Activated T-cell treated with anti-CD3 and anti-CD28 coated beads for 24 hours (primary cell): ENCODE measurements at places on chromosomes 7 and 10.

DNA sequence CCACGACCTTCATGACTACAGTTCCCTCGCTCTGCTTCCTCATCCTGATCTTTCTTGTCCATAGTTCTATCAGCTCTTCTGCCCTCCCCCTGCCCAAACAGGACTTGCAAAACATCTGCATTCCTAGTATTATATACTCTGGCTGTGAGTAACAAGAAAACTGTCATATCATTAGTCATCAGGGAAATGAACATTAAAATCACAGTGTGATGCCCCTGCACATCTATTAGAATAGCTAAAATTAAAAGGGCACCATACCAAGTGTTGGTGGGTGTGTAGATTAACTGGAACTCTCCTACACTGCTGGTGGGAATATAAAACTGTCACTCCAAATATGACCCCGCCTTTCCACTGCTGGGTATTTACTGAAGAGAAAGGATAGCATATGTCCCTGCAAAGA, 141.8 kb downstream of the C7orf25 start:
- no peak for DNase-seq

DNA sequence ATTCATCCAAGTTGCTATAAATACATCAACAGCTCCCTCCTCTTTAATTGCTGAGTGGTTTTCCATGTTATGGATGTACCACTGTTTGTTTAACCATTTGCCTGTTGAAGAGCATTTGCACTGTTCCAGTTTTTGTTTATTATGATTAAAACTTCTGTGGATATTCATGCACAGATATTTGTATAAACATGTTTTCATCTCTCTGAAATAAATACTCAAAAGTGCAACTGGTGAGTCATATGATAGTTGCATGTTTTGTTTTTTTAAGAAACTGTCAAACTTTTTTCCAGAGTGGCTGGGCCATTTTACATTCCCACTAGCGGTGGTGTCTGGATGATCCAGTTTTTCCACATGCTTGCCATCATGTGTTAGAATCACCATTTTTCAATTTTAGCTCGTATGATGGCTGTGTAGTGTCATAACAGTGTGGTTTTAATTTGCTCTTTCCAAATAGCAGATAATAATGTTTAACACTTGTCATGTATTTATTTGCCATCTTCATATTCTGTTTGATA, 33.6 kb downstream of the MEOX2 start:
- no peak for DNase-seq

- DNase-seq = no peak
These were observed 536.0 kb upstream of the GALNT17 start for GRCh38 chr7:70595755-70596597.

GRCh38 chr10:77842652-77843212, 83.8 kb downstream of the DLG5 start:
- no peak for DNase-seq

GRCh38 chr10:69655124-69655867, 25.2 kb downstream of the FAM241B start:
- no peak for DNase-seq

DNA sequence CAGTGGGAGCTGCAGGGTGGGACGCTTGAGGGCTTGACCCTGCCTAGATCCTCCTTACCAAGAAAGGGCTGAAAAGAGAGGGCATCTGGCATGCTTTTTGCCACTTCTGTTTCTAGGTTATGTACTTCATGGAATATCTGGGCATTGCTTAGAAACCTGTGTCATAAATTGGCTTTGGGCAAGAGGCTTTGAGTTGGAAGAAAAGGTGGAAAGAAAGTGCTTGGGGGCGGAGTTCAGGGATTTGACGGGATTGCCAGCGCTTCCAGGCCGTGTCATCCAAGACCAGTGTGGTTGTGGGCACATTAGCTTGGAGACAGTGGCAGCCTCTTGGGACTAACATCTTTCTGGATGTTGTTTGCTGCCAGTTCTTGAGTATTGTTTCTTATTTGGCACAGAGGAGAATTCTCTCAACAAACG, 825 bp downstream of the ZNF862 start:
- no peak for DNase-seq

GRCh38 chr7:90458104-90458503, 11.3 kb upstream of the PTTG1IP2 start:
- DNase-seq = no peak

- DNase-seq = no peak
These were observed 138.7 kb upstream of the DGKB start for GRCh38 chr7:15041226-15041625.

DNA sequence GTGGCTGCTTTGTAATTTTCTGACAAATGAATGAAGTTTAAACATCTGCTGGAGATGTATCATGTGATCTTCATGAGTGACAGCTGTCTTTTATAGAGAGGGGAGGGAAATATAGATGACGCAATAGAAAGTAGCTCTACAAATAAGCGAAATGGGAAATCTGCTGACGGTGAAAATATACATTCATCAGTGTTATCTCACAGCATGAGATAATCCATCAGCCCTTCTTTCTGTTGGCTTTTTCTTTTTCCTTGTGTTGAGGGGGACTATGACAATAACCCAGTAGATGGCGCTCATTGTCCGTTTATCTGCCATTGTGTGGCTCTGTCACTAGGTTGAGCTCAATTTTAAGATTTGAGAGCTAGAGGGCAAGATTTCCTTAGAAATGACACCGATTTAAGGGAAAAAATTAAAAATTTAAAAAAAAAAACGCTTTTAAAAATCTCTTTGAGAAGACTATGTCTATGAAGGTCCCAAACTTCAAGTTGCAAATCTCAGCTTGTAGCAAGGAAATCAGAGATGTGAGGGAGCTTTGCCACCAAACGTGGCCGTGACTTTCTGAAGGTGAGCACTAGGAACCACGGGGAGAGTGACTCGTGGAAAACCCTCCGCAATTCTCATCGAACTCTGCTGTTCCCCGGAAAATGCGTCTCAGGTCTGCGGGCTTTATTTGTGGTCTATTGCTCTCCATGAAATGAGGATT, 114.6 kb upstream of the SFMBT2 start:
- peak; percentile 55 for DNase-seq

- DNase-seq = no peak
These were observed 30.7 kb upstream of the TTYH3 start for GRCh38 chr7:2601065-2601464.

DNA sequence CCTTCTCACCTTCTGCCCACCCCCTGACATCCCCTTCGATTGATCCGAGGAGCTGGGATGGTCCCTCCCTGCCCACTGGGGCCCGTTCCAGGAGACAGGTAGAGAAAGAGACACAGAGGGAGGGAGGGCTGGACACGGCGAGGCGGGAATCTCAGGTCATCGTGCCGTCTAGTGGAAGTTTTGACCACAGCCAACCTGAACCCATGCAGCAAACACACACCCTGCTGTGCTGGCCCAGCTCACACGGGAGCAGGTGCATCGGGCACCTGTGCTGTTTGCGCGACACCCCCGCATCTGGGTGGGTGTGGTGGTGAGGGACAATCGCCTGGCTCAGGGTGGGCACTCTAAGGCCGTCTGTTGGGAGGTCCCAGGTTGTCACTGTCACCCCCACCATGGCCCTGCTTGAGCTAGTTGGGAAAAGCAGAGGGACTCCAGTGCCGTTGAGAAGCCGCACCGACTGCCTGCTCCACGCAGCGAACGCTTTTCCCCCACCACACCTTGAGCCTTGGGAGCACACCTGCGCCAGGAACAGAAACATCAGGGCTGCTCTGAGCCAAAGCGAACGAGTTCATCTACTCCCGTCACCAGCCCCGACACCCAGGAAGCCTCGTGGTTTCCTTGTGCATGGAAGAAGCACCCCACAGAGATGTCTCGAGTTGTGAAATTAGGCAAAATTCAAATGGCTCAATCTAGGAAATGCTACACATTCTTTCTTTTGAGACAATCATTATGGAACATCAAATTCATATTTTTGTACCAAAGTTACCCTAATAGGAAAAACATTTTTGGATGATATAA, 285.8 kb downstream of the DNAJB6 start:
- no peak for DNase-seq

GRCh38 chr7:40192036-40192435, 57.2 kb downstream of the SUGCT start:
- no peak for DNase-seq

DNA sequence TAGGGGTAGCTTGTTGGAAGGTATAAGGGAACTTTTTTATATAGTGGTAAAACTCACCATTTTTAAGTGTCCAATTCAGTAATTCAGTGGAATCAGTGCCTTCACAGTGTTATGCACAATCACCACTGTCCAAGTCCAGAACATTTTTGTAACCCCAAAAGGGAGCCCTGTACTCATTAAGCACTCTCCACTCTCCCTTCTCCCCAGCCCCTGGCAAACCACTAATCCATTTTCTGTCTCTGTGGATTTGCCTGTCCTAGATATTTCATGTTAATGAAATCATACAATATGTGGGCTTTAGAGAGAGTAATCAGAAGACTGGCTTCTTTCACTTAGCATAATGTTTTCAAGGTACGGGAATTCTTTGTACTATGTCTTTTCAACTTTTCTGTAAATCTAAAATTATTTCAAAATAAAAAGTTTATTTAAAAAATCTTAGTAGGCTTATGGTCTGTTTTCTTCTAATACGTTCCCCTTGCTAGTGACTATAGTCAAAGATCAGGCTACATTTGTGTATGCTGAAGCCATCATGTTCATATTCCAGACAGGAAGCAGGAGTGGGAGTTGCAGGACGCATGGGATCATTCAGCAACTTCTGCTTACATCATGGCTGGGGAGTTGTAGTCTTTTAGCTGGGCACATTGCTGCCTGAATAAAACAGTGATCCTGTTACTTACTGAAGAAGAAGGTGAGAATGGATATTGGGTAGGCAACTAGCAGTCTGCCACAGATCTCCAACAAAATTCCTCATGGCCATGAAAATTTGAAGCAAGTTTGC, 35.4 kb upstream of the TAX1BP1 start:
- no peak for DNase-seq

GRCh38 chr7:30920021-30920583, 8.4 kb downstream of the AQP1 start:
- no peak for DNase-seq

GRCh38 chr7:75870557-75871161, 8.2 kb upstream of the RHBDD2 start:
- no peak for DNase-seq

- DNase-seq = no peak
These were observed 448.8 kb downstream of the LRMDA start for GRCh38 chr10:75880031-75880775.

GRCh38 chr10:3474266-3474665, 301.7 kb upstream of the PITRM1 start:
- no peak for DNase-seq

- no peak for DNase-seq
These were observed 14.0 kb downstream of the PRKRIP1 start for GRCh38 chr7:102410123-102410522.

GRCh38 chr7:93036149-93036640, 81.6 kb downstream of the SAMD9 start:
- DNase-seq = no peak

DNA sequence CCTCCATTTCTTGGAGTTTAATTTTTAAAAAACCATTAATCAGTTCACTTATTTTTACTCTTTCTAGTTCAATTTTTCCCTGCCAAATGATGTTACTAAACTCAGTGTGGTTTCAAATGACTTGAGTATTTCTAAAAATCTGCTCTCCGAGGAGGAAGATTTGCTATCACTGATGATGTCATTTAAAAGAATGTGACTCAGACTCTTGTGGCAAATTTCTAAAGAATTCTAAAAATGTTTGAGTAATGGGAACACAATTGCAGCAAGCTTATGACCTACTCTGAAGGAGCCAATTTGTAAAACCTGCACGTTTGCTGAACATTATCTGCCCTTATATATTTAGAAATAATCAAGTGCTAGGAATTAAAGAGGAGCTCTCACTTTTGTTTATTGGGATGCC, 88.6 kb downstream of the SPAG6 start:
- no peak for DNase-seq

- no peak for DNase-seq
These were observed 21.6 kb downstream of the FBH1 start for GRCh38 chr10:5911670-5912069.

DNA sequence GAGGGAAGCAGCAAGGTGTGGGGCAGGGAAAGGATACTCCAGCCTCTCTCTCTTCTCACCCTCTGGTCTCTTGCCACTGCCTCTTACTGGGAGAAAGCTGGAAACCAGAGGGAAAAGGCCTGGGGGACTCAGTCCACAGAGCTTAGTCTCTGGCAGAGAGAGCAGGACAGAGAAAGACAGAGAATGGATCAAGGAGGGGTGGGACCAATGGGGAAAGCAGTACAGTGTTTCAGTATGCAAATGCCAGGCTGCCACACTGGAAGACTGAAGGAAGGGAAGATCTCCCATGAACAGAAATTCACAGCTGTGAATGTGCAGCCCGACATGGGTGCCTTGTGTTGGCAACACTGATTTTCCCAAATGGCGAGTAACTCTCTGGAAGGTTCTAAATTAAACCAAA, 40.4 kb downstream of the CREB5 start:
- DNase-seq = no peak

DNA sequence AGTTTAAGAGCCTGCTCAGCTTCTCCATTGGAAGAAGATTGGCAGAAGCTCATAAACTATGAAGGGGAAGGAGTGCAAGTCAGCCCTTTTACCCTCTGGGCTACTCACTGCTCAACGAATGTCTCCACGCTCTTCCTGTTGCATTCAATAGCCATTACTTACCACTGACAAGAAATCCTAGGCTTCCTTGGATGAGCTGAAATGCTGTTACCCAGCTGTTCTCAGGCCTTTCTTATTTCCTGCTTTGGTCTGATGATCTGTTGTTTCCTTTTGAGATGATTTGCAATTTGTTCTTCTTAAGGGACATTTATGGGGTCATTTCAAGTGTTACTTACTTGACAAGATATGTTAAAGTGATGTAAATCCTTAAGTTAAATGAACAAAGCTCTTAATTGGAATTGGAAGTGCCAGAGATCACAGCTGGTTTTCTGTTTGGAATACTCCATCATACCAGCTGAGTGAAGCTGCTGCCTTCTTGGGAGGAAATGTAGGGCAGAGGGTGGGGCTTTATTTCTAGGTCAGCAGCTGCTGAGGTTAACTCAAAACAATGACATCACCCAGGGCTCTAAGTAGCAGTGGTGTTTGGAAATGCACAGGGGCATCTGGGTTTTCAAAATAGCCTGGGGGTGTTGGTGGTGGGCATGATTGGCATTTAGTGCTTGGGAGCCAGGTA, 170.0 kb downstream of the PRKCQ start:
- DNase-seq = no peak

- DNase-seq = no peak
These were observed 42.5 kb downstream of the FAM13C start for GRCh38 chr10:59319854-59320253.

- no peak for DNase-seq
These were observed 125.2 kb upstream of the RET start for GRCh38 chr10:42951486-42952251.

- DNase-seq = no peak
These were observed 169.3 kb downstream of the LCOR start for GRCh38 chr10:97001183-97001991.

DNA sequence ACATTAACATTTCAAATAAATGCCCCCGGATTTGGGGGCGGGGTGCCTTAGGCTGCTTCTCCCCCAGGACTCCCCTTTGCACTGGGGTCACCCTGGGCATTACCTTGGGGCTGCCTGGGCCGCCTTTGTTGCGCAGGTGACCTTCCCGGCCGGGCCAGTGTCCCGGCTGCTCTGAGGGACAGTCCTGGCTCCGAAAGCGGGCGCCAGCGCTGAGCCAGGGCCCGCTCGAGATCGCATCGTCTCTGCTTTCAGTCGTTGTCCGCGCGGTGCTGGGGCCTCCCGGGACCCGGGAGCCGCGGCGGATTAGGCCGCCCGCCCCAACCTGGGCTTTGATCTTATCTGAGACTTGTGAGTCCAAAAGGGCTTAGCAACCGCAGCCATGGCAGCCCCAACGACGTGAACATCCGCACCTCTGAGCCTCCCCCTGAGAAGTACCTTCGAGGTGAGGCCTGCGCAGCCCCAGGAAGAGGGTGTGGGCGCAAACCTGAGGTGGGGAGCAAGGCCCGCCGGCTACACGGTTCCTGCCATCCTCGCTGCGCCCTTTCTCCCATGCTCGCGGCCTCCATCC, 14.8 kb upstream of the WAPL start:
- DNase-seq = peak; percentile 20
